ENCODE measurements at places on chromosomes 5 and 9.

- no peak for DNase-seq
Observed at GRCh38 chr5:109681763-109682162, 8.0 kb upstream of the MAN2A1 start.

GRCh38 chr9:137757613-137758029 lies 120.0 kb upstream of the CACNA1B start:
- DNase-seq: no peak

DNA sequence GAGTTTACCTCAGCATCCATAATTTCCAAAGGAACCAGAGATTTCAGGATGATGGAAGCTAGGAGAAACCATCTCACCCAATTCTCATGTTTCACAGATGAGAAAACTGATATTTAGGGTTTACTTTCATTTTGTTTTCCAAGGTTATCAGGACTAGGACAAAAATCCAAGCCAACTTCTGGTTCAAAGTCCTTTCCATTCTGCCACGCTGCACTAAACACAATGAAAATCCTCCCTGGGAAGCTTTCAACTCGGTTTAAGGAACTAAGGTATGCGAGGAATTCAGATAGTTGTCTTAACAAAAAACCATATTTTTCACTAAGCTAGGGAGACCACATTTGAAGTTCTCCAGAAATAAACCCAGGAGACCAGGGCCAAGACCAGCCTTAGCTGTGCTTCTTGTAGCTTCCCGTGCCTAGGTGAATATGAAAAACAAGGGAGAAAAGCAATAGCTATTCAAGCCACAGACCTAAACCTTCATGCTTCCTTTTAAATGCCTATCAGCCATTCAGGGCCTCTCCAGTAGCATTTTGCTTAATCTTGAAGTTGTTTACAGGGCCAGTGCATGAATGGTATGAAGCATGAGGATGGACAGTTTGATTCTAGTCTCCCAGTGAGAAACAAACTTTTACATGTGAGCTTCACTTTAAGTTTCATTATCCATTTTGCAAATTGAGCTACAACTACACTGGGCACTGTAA lies 167.9 kb downstream of the DENND1A start:
- no peak for DNase-seq

- DNase-seq: no peak
Observed at GRCh38 chr5:11524188-11524587, 380.1 kb downstream of the CTNND2 start.

- DNase-seq: no peak
Observed at GRCh38 chr5:60210810-60211209, 317.3 kb upstream of the PDE4D start.

GRCh38 chr9:93306579-93307091 lies 122.7 kb downstream of the WNK2 start:
- DNase-seq: no peak

- no peak for DNase-seq
Observed at GRCh38 chr9:68685770-68686169, 19.3 kb upstream of the PIP5K1B start.

DNA sequence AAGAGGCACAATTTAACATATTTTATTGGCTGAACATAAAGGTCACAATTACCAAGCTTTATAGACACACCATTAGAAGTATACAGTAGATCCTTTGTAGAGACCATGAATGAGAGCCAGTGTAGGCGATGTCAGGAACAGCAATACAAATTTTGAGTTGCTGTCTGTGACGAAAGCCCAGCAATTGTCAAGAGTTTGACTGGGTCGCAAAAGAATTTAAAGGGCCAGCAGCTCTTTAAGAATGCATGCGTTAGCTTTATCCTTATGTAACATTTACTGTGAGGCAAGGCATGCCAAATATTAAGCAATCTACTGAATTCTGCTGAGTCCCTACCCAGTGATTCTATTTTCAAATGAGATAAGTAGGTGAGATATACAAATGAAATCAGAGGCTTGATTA lies 236.9 kb downstream of the ARRDC3 start:
- no peak for DNase-seq

All from stimulated activated CD4-positive, alpha-beta T cell treated with anti-CD3 and anti-CD28 coated beads, TNF-alpha, amount 100 ng/mL, for 4 hours (primary cell).